ENCODE measurements at places on chromosomes 7 and 10.

- DNase-seq = no peak
Observed at GRCh38 chr10:30770229-30770628, 140.7 kb upstream of the LYZL2 start.

- peak; percentile 29 for DNase-seq
Observed at GRCh38 chr10:125025341-125025740, 83.4 kb downstream of the ZRANB1 start.

GRCh38 chr7:41978858-41979257 is 258.2 kb downstream of the GLI3 start:
- DNase-seq = no peak

- peak; percentile 78 for DNase-seq
Observed at GRCh38 chr7:70188901-70189650, 590.8 kb downstream of the AUTS2 start.

GRCh38 chr7:149806726-149807125 is 31.4 kb upstream of the ZNF862 start:
- no peak for DNase-seq

DNA sequence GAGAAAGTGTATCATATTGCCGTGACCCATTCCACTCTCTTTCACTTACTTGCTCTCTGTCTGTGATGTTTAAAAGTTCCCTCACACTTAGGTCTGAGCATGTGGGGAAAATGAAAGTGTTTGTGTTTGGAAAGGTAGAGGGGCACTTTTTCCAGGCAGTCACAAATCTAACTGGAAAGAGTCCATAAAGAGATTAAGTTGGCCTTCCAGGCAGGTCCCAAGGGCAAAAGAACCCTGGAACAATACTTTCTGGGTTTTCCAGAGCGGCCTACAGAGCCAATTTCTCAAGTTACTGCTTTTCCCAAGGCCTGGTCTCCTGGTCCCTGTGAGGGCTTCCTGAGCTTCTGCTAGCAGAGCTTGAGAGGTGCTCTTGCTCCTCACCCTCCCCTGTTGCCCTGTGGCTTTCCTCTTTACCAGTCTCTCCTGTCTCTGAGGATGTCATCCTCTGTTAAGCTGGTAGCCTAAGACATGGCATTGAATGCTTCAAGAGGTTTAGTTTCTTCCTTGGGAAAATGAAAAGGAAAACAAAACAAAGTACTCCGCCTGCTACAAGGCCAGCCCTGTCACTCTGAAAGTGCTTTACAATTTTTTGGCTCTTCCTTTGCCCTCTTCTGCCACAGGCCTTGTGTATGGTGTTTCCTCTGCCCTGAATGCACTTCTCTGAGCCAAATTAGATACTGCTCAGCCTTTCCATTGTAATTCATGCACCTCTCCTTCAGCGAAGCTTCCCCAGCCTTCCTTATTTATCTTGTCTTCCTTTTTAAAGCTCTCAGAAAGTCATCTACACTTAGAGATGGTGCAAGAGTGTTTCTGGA is 20.1 kb downstream of the TES start:
- DNase-seq = no peak

- DNase-seq = no peak
Observed at GRCh38 chr7:155220903-155221302, 76.8 kb upstream of the INSIG1 start.

DNA sequence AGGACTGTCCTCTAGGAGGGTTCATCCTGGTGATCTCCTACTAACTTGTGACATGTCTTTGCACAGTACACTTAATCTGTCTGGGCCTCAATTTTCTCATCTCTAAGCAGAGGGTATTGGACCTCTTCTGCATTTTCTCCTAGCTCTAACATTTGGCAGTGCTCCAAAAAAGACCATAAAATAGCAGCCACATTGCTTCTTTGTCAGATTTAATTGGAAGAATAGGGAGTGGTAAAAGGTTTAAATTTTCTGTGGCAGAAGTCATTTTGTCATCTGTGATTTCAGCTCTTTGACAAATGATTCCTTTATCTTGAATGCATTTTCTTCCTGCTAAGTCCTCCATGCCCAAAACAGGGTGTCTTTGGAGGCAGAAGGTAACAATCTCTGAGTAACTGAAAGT is 289.9 kb upstream of the LRGUK start:
- DNase-seq = no peak

DNA sequence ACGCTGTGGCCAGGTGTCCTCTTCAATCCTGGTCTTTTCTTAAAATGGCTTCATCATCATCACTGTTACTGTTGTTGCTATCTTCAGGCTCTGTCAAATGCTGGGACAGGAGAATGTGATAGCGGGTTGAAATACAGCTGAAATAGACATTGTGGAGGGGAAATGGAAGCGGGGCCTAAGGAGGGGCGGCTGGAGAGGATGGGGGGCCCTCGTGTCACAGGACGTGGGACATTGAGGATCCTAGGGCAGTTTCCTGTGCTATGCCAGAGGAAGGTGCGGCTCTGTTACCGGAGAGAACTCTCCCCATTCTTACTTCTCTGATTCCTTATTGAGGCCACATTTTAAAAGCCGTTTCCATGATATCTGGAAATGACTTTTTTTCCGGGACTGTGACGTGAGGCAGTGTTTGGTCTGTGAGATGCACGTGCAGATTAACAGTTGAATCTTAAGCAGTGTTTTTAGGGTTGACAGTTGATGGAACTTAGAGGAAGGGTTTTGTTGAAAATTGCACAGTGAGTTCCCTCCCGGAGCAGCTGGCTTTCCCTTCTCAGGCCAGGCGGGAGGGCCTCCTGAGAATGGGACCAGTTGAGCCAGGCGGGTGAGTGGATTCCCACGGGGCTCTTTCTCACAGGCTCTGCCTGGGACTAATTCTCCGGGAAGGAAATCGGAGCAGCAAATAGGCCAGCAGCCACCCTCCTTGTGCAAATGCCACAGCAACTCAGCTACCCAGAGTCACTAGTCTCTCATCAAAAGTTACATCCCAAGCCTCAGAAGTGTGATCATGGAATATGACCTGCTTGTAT is 125.2 kb downstream of the TACC2 start:
- DNase-seq = no peak

GRCh38 chr7:143416565-143417149 is 8.0 kb upstream of the EPHA1 start:
- DNase-seq = peak; percentile 69

DNA sequence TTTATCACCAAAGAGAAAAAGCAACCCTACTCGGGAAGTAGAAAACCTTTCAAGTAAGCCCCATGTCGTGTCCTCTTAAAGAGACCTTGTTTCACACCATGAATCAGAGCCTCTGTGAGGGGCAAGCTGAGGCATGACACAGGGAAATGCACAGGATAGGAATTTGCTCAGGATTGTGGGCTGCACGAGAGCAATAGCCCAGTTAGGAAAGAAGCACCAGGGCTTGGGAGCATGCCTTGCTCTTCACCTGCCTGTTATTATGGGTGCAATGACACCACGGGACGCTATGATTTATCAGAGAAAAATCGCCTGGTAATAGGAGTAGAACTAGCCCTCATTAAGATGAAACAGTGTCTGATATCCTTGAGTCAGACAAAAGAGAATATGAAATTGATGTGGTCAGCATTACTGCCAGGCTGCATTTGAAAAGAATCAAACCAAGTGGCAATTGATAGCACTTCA is 562.9 kb upstream of the NRP1 start:
- DNase-seq = peak; percentile 64

GRCh38 chr10:119393019-119393418 is 149.5 kb downstream of the RGS10 start:
- DNase-seq = no peak

DNA sequence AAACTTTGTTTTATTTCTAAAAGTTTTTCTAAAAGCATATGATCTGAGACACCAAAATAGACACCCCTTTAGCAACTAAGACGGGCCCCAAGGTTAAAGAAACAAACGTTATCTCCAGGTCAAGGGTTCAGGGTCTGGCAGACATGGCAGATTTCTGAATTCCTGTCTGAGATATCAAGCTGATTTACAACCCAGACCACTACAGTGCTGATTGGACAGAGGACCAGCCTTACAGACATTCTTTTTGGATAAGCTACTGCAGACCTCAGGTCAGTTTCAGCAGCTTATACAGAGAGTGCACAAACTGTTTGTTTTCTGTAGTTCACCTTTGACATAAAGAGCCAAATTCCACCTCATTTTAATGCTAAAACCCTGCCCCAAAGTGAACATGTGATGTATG is 34.8 kb downstream of the SVOPL start:
- DNase-seq = no peak

DNA sequence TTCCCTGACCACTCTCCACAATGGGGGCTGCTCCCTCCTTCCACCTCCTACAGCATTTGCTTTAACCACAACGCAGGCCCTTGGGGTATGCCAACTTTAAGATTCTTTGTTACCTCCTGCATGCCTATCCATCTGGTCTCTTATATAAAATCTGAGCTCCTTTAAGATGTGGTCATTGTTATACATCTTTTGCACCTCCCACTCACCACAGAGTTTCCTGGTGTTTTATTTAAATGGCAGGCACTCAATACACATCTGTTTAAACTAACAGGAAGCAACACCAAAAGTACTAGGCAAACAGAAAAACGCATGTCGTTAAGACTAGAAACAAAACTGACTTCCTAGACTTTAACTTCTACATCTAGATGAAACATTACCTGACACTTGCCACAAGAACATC is 36.3 kb downstream of the SLC25A13 start:
- DNase-seq = no peak

- DNase-seq = peak; percentile 59
Observed at GRCh38 chr10:110671788-110672579, 27.8 kb downstream of the RBM20 start.

GRCh38 chr7:5429253-5429856 is 5.7 kb upstream of the TNRC18 start:
- DNase-seq = no peak

- DNase-seq = no peak
Observed at GRCh38 chr7:92589056-92589455, 1.1 kb downstream of the FAM133B start.

DNA sequence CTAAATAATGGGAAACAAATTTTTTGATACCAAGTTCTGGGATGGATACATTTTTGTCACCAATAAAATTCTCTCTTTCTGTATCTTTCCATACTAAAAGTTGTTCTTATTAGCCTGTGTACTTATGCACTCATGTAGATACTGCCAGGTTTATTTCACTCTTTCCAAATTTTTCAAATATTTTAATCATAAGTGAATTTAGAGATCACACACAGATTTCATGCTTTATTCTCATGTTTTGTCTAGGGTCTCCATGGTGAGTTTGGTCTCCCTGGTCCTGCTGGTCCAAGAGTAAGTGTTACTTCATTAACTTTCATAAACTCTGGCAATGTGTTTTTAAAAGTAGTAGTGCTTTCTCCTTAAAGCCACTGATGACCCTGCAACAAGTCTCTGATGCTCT is 20.3 kb downstream of the COL1A2 start:
- DNase-seq = no peak

DNA sequence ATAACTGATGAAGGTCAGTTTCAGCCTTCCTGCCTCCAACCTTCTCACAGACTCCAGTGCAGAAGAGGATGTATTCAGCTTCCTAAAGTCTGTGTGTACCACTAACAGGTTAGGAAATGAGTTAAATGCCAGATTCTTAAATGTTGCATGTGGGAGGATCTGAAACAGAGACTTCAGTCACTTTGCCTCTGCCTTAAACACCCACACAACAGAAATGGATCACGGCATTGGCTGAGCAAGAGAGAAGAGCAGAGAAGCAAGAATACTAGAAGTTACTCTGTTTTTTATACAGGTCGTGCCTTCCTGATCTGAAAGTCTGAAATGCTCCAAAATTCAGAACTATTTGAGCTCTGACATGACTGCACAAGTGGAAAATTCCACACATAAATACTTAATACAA is 98.9 kb upstream of the ARHGAP21 start:
- peak; percentile 6 for DNase-seq

DNA sequence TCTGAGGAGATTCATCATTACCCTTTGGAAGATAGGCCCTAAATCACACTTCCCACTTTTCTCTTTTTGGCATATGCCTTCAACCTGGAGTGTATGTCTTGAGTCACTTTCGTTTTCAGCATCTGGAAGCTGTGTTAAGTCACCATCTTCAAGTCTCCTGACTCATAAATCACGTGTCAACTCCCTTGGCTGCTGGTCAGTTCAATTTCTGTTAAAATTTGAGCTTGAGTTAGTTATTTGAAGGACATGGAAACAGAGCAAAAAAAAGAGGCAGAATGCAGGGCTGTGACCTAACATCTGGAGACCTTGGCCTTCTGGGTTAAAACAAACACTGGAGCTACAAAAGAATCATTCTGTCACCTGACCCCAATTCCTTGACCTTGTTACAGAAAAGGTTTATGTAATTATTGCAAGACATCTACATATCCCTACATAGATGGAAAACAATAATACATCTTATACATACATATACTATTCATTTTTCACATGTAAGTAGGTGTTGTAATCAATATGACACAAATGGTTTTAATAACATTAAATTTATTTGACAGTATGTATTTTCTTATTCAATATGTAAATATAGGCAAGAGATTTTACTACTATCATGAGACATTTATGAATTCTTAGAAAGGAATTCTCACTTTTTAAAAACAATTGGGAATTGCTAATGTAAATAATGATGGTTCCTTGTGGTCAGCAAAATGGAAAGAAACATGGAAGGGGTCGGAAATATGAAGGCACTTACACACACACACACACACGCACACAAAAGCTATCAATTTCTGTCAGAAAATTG is 169.7 kb upstream of the PHYHIPL start:
- peak; percentile 95 for DNase-seq

Data from fibroblast of mammary gland (primary cell).